ENCODE measurements at places on chromosomes 12 and 14.
A peak's percentile ranks its signal among the peaks of the same experiment; 100 is the strongest.

DNA sequence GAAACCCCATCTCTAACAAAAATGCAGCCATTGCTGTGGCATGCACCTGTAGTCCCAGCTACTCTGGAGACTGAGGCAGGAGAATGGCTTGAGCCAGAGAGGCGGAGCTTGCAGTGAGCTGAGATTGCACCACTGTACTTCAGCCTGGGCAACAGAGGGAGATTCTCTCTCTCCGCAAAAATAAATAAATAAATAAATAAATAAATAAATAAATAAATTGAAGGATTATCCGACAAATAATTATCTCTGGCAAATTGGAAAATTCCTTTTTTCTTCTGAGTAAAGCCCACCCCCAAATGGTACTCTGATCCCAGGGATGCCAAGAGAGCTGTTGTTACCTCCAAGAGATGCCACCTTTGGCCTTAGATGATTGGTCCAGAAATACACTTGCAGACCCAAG, 137.9 kb downstream of the SUDS3 start:
- DNase-seq = no peak

GRCh38 chr14:64659366-64659765, 44.9 kb upstream of the PLEKHG3 start:
- no peak for DNase-seq

GRCh38 chr12:39237004-39237403, 205.9 kb downstream of the KIF21A start:
- DNase-seq = no peak

GRCh38 chr14:67269298-67270060, 28.2 kb downstream of the PALS1 start:
- peak; percentile 77 for DNase-seq

- no peak for DNase-seq
Measured at GRCh38 chr14:61948376-61948775, 186.2 kb downstream of the SNAPC1 start.

DNA sequence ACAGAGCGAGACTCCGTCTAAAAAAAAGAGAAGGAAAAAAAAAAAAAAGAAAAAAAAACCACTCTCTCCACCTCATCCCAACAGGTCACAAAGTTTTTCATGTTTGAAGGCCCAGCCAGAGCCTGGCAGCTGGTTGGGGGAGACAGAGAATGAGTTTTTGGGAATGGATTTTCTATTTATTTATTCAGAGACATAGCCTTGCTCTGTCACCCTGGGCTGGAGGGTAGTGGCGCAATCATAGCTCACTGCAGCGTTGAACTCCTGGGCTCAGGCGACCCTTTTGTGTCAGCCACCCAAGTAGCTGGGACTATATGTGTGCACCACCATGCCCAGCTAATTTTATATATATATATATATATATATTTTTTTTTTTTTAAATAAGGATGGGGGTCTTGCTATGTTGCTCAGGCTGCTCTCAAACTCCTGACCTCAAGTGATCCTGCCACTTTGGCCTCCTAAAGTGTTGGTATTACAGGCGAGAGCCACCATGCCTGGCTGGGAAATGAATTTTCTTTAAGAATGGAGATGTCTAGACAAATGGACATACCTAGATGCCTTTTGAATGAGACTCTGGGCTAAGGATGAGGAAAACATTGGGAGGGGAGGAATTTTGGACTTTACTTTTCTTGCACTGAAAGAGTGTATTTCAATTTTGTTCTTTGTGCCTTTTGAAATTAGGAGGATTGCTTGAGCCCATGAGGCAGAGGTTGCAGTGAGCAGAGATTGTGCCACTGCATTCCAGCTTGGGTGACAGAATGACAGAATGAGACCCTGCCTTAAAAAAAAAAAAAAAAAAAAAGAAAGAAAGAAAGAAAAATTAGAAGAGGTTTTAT, 16.9 kb upstream of the PPP1R1A start:
- no peak for DNase-seq

GRCh38 chr14:43765474-43765873, 741.6 kb downstream of the FSCB start:
- DNase-seq = no peak

DNA sequence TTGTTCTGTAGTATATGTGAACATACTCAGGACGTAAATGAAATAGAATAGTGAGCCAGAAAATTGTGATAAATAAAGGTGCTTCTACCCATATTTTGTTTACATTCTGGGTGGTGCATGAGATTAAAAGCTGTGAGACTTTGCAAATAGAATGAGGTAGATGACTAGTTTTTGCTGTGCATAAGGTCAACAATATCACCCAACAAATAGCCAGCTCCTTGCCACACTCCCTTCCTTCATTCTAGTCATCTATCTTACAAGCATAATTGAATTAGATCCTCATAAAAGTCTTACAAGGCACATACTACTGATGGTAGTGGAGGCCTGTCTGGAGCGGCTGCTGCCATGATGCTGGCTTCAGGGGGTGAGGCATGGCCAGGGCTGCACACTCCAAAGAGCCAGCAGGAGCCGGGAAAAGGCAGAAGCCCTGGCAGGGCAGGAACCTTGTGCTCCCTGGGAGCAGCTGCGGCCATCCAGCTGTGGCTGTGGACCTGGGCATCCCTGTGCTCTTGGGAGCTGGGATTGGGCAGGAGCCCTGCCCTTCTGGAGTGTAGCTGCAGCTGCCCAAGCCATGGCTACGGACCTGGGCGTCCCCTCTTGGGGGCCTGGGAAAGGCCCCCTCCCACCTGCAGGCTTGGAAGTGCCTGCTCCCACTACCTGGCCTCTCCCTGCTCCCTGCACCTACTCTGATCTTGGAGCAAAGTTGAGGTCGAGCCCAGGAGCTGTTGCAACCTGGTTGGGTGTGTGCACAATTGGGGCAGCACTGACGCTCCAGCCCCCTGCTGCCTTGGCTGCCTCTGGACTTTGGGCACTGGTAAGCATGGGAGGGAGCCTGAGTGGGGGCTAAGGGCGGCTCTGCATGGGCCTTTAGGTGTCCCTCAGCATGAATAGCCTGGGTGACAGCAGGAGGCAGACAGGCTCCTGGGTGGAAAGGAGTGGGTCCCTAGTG, 112.8 kb downstream of the DACT1 start:
- no peak for DNase-seq

Measured in mesendoderm (in vitro differentiated cells).